DND-41 (cell line): ENCODE measurements at places on chromosomes 2 and 18.
A peak's percentile ranks its signal among the peaks of the same experiment; 100 is the strongest.

DNA sequence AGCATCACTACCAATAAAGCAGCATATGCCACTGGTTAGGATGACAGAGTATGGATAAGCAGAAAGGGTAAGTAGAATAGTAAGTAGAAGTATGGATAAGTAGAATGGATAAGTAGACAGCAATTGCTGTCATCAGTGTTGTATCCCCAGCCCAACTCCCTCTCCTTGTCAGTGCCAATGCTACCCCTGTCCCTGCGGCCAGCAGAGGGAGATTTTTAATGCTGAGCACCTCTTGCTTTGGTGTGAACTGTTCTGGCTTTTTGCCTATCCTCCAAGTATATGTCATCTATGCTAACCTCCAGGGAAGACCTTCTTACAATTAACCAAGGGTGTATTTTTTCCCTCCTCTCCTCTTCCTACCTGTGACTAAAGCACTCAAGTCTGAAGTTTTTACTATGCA lies 136.7 kb upstream of the SPHKAP start:
- no peaks in the 10 kb centered on the region for H3K4me1 ChIP-seq
- no peak for DNase-seq
- no peak overlapping the region for H3K4me3 ChIP-seq
- H3K27ac ChIP-seq = no peak overlapping the region
- no peaks in the 10 kb centered on the region for H3K36me3 ChIP-seq

DNA sequence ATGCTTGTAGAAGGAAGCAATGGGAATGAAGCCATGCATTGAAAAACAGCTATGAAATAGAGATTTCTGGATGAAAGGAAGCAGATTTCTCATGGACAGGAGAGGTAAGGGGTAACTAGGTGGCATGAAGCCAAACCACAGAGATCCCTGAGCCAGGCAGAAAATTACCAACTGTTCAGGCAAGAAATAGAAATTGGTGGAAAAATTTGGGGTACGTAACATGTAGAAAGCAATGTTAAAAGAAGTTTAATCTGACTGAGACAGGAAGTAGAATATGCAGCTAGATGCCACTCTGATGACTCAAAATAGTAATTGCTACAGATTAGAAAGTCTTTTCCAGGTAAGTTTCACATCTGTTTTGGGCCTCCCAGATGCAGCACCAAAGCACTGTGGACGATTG lies 928.5 kb upstream of the CELF4 start:
- DNase-seq = peak; percentile 22
- H3K4me3 ChIP-seq = no peak overlapping the region
- H3K4me1 ChIP-seq = peaks cover 38% of the 10 kb centered on the region

DNA sequence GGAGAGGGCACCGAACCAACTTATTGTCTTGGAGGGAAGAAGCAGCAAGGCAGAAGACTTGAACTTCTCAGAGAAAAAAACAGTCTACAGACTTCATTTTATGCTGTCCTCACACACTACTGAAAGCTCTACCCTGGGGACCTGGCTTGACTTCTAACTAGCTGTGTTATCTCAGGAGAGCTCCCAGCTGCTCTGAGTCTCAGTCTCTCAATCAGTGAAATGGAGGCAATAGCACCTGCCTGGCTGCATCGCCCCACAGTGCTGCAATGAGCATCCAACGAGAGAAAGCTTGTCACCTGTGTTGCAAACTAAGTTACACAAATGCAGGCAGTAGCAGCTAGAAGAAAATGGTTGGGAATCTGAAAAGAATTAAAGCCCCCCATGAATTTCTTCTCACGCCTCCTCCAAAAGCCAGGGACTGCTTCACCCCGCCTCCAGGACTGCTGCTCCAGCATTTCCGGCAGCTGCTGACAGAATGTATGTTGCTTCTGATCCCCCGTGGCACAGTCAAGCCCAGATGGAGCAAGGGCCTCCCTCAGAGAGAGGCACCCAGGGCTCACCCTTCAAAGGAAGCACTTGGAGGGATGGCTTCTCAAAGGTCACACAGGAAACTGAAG lies 116.3 kb downstream of the BCL11A start:
- no peaks in the 10 kb centered on the region for H3K4me1 ChIP-seq
- no peak overlapping the region for H3K27ac ChIP-seq

- peaks cover 3% of the 10 kb centered on the region for H3K27me3 ChIP-seq
- DNase-seq = no peak
- no peak overlapping the region for H3K4me3 ChIP-seq
- H3K36me3 ChIP-seq = no peaks in the 10 kb centered on the region
Observed at GRCh38 chr2:62685256-62685655, 20.3 kb upstream of the EHBP1 start.

DNA sequence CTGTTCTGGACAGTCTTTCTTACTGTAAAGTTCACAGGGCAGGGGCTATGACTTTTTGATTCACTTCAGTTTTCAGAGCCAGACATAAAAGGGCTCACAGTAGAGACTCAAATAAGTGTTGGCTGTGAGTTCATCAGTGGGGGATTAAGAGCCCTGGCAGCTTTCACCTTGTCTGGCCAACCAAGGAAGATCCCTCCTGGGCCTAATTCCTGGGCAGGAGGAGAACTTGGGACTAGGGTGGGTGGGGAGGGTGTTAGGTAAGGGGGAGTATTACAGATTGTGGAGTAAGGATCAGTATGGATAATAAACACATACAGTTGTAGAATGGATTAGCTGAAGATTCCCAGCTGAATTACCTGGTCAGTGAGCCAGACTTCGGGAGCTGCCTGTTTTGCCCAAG lies 904 bp upstream of the SFXN5 start:
- peak overlapping the region; percentile 79 for H3K27ac ChIP-seq
- peaks cover 8% of the 10 kb centered on the region for H3K27me3 ChIP-seq
- peaks cover 32% of the 10 kb centered on the region for H3K4me1 ChIP-seq
- H3K36me3 ChIP-seq = no peaks in the 10 kb centered on the region; the same call in 1 of the 2 replicates
- no peak overlapping the region for H3K4me3 ChIP-seq

DNA sequence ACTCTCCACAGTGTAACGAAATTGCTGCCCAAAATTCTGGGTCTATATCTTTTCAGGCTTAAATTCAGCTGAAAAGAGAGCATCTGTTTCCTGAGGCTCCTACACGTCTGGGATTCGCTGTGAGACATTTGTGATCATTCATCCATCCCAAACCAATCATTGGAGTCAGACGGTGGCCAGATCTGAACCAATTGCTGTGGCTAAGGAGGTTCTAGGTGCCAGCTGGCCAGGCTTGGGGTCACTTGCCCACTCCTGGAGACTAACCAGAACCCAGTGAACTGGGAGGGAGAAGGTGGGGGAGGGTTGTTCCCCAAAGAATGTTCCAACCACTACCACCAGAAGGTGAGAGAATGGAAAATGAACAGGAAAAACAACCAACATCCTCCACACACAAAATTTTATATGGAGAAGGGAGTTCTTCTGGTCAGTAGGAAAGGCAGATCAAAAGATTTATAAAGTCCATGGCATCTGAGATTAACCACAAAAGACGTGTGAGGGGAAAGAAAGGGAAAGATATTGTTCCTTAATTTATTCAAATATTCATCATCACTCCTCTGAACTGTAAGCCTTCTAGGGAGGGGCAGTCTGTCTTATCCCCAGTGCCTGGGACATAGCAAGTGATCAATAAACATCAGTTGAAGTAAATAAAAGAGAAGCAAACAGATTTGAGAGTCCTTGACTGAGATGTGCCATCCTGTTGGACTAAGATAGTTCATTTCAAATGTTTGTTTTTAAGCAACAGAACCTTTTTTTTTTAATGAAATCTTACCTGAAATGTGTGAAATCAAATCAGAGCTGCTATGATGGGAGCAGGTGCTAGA lies 3.0 kb upstream of the RTKN start:
- H3K27me3 ChIP-seq = peaks cover 4% of the 10 kb centered on the region
- H3K27ac ChIP-seq = no peak overlapping the region
- peaks cover 13% of the 10 kb centered on the region for H3K4me1 ChIP-seq
- DNase-seq = no peak
- no peak overlapping the region for H3K4me3 ChIP-seq
- no peaks in the 10 kb centered on the region for H3K36me3 ChIP-seq

DNA sequence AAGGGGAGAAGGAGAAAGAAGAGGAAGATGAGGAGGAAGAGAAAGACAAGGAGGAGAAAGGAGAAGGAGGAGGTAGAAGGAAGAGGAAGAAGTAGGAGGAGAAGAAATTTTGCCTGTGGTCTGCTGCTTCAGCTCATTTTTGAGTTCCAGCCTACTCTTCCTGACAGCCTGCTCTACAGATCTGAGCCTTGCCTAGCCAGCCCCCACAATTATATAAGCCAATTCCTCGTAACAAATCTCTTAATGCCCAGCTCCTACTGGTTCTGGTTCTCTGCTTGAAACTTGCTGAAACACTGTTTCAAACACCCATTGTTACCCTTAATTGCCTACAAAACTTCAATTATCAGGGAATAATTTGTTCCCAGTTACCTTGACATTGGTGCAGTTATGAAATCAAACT lies 1014.2 kb upstream of the CELF4 start:
- peaks cover 49% of the 10 kb centered on the region for H3K4me1 ChIP-seq
- no peaks in the 10 kb centered on the region for H3K36me3 ChIP-seq
- H3K4me3 ChIP-seq = no peak overlapping the region
- no peak for DNase-seq

DNA sequence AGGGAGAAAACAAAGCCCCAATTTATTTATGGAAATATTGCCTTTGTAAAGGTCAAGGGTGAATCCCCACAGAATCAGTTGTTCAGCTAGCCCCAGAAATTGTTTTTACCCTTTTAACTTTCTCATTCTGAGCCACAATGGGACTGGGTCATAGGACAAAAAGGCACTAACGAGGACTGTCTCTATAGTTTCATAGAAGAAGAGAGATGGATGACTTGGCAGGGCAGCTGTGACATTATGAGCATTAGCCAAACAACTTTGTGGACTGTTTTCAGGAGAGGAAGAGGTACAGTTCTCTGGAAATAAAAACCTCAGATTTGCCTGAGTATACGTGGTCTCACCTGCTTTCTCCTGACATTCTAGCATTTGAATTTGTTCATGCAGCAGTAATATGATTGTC lies 1155.8 kb upstream of the CHAC2 start:
- no peak overlapping the region for H3K27ac ChIP-seq
- H3K36me3 ChIP-seq = no peaks in the 10 kb centered on the region
- DNase-seq = no peak
- H3K4me3 ChIP-seq = no peak overlapping the region
- no peaks in the 10 kb centered on the region for H3K27me3 ChIP-seq
